AG04449 (cell line): ENCODE measurements at places on chromosomes 16 and 17.

GRCh38 chr17:43018008-43018853 is 4.0 kb downstream of the VAT1 start:
- no peak for DNase-seq

DNA sequence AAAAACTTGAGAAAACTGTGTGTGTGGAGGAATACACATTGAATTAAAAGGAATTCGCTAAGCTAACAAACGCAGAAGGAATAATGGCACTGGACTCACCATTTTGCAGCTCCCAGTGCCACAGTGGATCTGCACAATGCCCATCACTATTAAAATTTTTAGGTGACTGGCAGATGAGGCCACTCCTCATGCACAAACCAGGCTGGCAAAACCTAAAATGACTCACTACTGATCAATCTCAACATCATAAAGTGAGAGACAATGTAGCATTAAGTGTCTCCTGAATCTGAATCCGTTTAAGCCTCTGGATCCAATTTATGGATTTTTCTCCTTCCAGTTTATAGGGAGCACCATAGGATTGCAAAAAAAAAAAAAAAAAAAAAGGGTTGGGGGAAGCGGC is 20.6 kb downstream of the MYH10 start:
- no peak for DNase-seq

- no peak for DNase-seq
These were observed 14.9 kb downstream of the WNT9B start for GRCh38 chr17:46866325-46866724.

DNA sequence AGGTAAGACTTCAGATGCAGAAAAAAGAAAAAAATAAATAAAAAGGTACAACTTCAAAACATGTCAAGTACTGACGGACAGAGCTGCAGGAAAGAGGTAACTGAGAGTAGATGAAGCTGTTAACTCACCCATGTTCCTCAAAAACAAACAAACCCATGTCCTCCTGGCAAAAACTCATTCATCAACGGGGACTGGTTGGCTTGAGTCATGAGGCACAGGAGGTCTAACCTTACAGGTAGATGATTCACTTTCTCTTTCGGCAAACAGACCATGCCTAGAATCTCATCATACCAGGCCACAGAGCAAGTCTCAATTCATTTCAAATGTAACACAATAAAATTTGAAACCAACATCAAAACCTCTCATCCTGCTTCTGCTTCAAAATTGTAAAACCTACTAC is 12.3 kb upstream of the FASN start:
- no peak for DNase-seq

GRCh38 chr16:4322121-4323052 is 6.5 kb downstream of the GLIS2 start:
- no peak for DNase-seq

DNA sequence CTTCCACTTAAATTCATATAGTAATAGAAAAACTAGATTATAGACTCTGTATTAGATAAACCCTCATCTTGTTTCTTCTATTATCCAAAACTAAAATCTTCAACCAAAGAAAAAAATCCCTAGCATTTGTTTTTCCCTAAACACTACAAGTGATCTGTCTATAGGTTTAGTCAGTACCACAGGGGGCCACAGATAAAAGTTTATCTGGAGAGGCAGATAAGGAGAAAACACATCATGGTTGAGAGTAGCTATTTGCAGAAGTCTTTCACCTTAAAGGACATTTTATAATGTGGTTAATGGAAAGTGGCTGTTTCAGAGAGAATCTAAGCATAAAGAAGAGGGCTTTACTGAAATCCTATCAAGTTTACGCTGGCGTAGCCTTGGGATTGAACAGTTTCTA is 160.1 kb downstream of the CDK5R1 start:
- DNase-seq, result no peak

GRCh38 chr16:12511708-12512107 is 292.0 kb downstream of the CPPED1 start:
- DNase-seq, result no peak

DNA sequence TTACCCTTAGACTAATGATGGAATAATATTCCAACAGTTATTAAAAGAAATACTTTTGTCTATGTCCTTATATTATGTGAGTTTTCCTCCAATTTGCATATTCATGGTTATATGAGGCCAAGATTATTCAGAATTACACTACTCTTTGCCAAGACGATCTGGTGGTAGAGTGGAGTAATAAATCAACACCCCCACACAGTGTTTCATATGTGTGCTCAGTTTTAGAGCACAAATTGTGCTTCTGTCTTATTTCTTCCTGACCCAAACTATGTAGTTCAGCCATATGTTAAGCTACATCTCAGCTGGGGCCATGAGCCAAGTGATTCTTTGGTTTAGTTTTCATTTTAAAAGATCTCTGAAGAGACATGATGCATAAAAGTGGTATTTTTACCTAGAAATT is 26.9 kb upstream of the PPM1E start:
- DNase-seq, result no peak

DNA sequence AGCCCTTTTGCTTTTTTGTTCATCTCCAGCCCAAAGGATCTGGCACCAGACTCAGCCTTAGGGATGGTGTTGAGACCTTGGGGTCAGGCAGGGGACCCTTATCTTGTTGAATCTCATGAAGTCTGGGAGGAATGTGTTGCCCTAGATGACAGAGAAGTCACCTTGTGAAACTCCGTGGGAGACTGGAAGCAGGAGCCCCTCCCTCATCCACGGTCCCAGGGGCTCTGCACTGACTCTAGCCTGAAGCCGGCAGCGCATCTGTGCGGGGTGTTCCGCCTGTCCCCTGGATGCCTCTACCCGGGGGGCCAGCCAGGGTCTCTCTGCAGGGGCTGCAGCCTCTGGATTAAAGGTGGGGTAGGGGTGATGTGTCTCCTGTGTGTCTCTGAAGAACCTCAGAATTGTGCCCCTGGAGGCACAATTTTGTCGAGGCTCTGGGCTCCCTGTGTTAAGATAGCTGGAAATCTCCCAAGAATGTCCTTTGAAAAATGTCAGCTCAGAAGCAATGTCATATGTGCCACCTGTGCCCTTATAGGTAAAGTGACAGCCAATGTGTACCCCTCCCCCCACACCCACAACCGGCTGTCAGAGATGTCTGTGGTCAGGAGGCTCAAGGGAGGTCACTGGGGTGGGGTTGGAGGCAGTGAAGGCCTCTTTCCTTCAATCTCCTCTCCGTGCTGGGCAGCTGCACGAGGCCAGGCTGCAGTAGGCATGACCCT is 32.1 kb upstream of the CDC42EP4 start:
- no peak for DNase-seq

GRCh38 chr17:56171186-56171959 is 18.1 kb downstream of the ANKFN1 start:
- DNase-seq, result no peak

- DNase-seq, result no peak
These were observed 67.0 kb downstream of the RAP1GAP2 start for GRCh38 chr17:2863204-2863603.

DNA sequence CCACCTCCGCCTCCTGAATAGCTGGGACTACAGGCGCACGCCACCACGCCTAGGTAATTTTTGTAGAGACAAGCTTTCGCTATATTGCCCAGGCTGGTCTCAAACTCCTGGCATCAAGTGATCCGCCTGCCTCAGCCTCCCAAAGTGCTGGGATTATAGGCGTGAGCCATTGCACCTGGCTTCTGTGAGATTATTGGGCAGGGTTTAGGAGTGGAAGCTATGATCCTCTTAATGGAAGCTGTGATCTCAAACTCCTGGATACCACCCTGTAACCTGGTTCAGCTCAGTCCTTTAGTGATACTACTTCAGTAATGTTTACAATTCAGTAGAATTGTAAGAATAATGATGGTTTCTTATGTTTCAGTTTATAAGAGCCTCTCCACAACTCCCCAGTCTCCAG is 14.1 kb downstream of the NFE2L1 start:
- DNase-seq, result no peak

GRCh38 chr17:5373112-5373511 is 46.4 kb downstream of the NUP88 start:
- DNase-seq, result no peak

- DNase-seq, result no peak
These were observed 401.3 kb downstream of the ZFHX3 start for GRCh38 chr16:72646615-72647014.

- no peak for DNase-seq
These were observed 24.8 kb downstream of the ITPRIPL2 start for GRCh38 chr16:19138601-19139000.

- no peak for DNase-seq
These were observed at the start of gene ZNF385C for GRCh38 chr17:42097691-42098631. Gene ZNF385C (minus strand): TSS chr17:42098473. CDS start chr17:42063056, 35,417 bp downstream.

GRCh38 chr17:32671896-32672295 is 185.1 kb downstream of the CDK5R1 start:
- no peak for DNase-seq

- DNase-seq, result no peak
These were observed 123.7 kb upstream of the IRX5 start for GRCh38 chr16:54806881-54807360.

- DNase-seq, result no peak
These were observed 35.4 kb downstream of the SYCE1L start for GRCh38 chr16:77234611-77235010.

GRCh38 chr16:89847051-89847939 is 19.0 kb downstream of the SPIRE2 start:
- no peak for DNase-seq

DNA sequence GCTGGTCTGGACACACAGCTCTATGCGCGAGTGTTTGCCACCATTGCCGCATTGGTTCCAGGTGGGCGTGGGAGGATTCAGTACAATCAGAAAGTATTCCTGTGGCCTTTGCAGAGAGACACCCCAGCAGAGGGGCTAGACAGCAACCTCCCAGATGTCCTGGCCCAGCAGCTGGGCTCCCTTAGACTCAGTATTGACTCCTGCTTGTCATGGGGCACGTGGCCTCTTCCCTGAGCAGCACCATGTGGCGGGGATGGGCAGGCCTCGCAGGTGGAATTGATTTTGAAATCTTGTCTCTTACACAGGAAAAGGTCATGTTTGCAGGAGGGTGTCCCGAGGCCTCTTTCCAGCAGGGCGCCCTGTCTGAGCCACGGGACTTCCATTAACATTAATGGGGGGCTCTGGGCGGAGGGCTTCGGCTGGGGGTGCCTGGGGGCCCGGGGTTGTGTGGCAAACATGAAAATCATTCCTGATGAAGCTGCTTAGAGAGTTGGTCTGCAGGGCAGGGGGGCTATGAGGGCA is 96.4 kb downstream of the C16orf78 start:
- no peak for DNase-seq

DNA sequence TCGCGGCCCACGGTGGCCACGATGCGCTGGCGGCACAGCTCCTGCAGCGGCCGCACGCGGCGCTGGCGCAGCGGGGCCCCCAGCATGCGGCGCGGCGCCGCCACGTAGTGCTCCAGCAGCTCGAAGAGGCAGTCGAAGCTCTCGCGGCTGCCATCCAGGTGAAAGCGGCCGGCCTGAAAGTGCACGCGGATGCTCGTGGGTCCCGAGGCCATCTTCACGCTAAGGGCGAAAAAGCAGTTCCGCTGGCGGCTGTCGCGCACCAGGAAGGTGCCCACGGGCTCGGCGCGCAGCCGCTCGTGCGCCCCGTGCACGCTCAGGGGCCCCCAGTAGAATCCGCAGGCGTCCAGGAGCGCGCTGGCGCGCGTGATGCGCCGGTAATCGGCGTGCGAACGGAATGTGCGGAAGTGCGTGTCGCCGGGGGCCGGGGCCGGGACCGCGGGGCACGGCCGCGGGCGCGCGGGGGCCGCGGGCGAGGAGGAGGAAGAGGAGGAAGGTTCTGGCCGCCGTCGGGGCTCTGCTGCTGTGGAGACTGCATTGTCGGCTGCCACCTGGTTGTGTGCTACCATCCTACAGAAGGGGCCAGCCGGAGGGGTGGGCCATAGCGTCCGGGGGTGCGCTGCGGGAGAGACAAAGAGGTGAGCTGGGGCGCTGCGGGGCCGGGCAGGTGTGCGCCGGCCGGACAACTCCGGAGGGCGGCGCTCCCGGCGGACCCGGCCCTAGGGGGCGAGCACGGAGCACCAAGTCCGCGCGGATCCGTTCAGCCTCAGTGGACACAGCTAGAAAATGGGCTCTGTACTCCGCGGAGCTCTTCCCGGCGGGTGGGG is 879 bp downstream of the SOCS1 start:
- DNase-seq, result no peak
